ENCODE measurements at places on chromosomes 7 and 10. TPM values are rescaled to one million over a fixed set of nuclear protein-coding genes. Genes with fewer than 3 reads are reported as not detected.

Gene RASSF4
- total RNA-seq, result 43.3 TPM

Gene NAT16
- not detected for total RNA-seq

Gene AMPH
- 9.0 TPM for total RNA-seq

Gene FIGNL1
- 4.7 TPM for total RNA-seq

Gene XRCC2
- total RNA-seq, result 0.20 TPM

Gene ECHDC3
- 223 TPM for total RNA-seq

Gene SSC4D
- total RNA-seq, result 0.35 TPM

Gene RELN
- 8.0 TPM for total RNA-seq

Gene C7orf33
- total RNA-seq, result not detected

Gene STRA8
- not detected for total RNA-seq

DNA sequence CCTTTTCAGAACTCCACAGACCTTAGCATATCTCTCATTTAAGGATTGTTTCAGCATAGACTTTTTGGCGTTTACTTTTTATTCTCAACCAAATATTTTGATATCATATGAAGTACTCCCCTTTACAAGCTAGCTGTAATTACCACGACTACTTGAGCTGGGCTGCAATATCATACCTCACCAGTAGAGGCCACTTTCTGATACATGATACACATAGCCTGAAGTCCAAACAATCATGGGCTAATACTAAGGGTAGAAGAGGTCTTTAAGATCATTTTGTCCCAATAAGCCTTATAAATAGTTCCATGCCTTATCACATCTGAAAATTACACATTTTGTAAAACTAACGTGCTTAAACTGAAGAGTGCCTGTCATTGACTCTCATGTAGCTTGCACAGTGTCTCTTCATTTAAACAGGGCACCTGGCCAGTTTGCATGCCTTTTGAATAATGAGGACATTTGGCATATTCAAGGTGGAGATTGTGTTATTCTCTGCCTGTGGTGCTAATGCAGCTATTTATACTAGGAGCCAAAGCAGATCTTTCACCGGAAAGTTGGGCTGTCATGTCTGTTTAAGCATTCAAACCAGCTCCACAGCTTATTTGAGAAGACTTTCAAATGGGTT is 403.7 kb upstream of the ZMIZ1 start:
- no peaks in the 10 kb centered on the region for H3K27me3 ChIP-seq
- H3K4me3 ChIP-seq, result no peak overlapping the region

DNA sequence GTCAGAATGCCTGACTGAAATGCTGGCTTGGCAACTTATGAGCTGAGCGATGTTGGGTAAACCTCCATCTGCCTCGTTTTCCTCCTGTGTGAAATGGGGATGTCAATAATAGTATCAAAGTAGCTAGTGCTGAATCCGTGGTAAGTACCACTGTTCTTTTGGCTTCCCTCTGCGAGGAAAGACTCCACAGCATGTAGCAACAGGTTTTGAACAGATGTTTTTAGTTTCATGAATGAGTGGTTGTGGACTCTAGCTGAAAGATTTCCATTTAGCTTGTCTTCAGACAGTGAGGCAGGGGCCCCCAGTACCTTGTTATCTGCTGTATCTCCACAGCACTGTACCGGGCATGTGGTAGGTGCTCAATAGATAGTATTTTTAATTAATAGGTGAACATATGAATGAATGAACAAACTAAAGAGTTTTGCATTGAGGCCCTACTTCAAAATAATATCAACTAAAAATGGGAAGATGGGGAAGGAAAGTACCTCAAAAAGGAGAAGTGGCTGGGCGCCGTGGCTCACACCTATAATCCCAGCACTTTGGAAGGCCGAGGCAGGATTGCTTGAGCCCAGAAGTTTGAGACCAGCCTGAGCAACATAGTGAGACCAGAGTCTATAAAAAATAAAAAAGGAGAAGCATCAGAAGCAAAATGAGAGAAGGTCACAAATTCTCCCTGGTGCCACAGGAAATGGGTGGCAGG is 5.6 kb upstream of the DLG5 start:
- H3K27me3 ChIP-seq, result no peaks in the 10 kb centered on the region
- H3K4me3 ChIP-seq, result no peak overlapping the region
- H3K27ac ChIP-seq, result no peak overlapping the region
- H3K36me3 ChIP-seq, result no peaks in the 10 kb centered on the region
- H3K4me1 ChIP-seq, result peaks cover 5% of the 10 kb centered on the region

- no peak for DNase-seq
- H3K27ac ChIP-seq, result no peak overlapping the region
- no peak overlapping the region for H3K4me3 ChIP-seq
- H3K27me3 ChIP-seq, result no peaks in the 10 kb centered on the region
- no peaks in the 10 kb centered on the region for H3K4me1 ChIP-seq
These were observed 39.2 kb upstream of the JCAD start for GRCh38 chr10:30098629-30099028.

DNA sequence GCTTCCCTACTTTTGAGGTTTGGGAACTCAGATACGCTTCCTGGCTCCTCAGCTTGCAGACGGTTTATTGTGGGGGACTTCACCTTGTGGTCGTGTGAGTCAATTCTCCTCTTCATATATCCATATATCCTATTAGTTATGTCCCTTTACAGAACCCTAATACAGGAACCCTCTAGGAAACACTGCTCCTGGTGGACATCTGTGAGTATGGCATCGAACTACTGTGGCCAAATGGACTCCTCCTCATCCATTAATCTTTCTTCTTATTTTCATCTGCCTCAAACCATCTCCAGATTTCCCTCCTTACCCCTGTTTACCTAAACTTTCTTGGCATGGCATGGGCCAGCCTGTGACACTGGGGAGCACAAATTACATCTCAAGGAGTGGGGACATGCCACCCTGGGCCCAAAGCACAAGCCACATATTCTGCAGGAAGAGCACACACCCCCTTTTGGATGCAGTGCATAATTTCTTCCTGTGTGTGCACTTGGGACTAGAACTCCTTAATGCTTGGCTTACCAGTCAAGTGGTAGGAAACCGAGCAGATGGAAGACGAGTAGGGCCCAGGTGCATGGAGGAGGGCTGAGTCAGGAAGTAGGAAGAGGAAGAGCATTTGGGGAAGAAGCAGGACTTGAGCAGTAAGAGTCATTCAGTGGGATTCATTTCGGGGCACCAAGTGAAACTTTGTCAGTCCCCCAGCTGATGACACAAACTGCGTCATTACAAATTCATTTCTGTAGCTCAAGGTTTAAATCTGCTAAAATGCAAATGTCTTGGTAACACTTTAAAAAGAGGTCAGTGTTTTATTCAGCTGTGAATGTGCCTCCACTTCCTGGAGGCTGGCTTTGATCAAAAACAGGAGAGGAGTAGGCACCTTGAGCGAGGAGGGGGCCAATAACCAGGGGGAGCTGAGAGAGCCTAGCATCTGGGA is 80.8 kb upstream of the PLXNA4 start:
- no peaks in the 10 kb centered on the region for H3K36me3 ChIP-seq
- no peaks in the 10 kb centered on the region for H3K27me3 ChIP-seq
- no peak for DNase-seq
- H3K4me3 ChIP-seq, result no peak overlapping the region

DNA sequence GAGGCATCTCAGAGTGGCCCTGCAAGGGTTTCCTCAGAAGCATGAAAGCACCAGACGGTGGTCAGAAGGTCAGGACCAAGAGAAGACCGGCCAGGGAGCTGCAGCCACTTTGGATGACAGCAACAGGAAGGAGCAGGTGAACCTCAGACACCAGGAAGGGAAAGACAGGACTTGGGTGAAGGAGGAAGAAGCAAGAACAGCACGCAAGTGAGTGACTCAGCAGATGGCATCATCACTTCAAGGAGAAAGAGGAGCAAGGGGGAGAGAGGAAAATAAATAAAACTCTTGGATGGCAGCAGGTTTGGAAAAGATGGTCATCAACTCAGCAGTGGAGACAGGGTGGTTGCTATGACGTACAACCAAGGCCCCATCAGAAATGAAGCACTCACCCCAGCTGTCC is 31.6 kb downstream of the NCAPG2 start:
- no peak overlapping the region for H3K27ac ChIP-seq
- H3K4me1 ChIP-seq, result no peaks in the 10 kb centered on the region
- H3K36me3 ChIP-seq, result no peaks in the 10 kb centered on the region
- no peaks in the 10 kb centered on the region for H3K27me3 ChIP-seq
- H3K4me3 ChIP-seq, result no peak overlapping the region

GRCh38 chr10:43440463-43441134 is 3.7 kb downstream of the ZNF487 start:
- H3K36me3 ChIP-seq, result no peaks in the 10 kb centered on the region
- no peak overlapping the region for H3K4me3 ChIP-seq
- H3K27ac ChIP-seq, result no peak overlapping the region

- no peak overlapping the region for H3K27ac ChIP-seq
- no peaks in the 10 kb centered on the region for H3K4me1 ChIP-seq
- H3K27me3 ChIP-seq, result no peaks in the 10 kb centered on the region
- H3K4me3 ChIP-seq, result no peak overlapping the region
- DNase-seq, result peak; percentile 4
These were observed 137.9 kb downstream of the ELFN1 start for GRCh38 chr7:1807821-1808600.

- no peaks in the 10 kb centered on the region for H3K27me3 ChIP-seq
- H3K4me3 ChIP-seq, result peak within 1 kb of the TSS; percentile 59
- H3K27ac ChIP-seq, result peak within 1 kb of the TSS; percentile 87
- no peaks in the 10 kb centered on the region for H3K4me1 ChIP-seq
These were observed at the start of gene TYSND1 for GRCh38 chr10:70146489-70147258. TSS of gene TYSND1 (minus strand) at chr10:70146700. CDS start at chr10:70146586, 114 bp downstream.

- H3K4me3 ChIP-seq, result no peak overlapping the region
- no peak for DNase-seq
- no peaks in the 10 kb centered on the region for H3K27me3 ChIP-seq
- H3K27ac ChIP-seq, result no peak overlapping the region
- H3K4me1 ChIP-seq, result no peaks in the 10 kb centered on the region
These were observed 48.7 kb upstream of the DYNC1I1 start for GRCh38 chr7:95723583-95724180.

DNA sequence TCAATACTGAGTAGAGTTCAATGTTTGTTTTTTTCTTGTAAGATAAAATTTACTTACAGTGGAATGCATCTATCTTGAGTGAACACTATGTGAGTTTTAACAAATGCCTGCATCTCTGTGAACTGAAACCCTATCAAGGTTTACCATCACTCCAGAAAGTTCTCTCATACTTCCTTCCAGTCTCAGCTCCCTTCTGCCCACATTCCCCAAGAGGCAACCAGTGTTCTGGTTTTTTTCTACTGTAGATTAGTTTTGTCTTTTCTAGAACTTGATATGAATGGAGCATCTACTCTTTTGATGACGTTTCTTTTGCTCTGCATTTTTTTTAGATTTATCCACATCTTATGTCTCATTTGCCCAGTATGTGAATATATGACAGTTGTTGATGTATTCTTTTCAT is 17.1 kb downstream of the WIPI2 start:
- no peak for DNase-seq
- no peak overlapping the region for H3K27ac ChIP-seq
- H3K27me3 ChIP-seq, result no peaks in the 10 kb centered on the region
- H3K4me3 ChIP-seq, result no peak overlapping the region

GRCh38 chr10:49418328-49418727 is 22.4 kb upstream of the DRGX start:
- H3K4me3 ChIP-seq, result no peak overlapping the region
- no peak for DNase-seq
- H3K27ac ChIP-seq, result no peak overlapping the region
- H3K4me1 ChIP-seq, result no peaks in the 10 kb centered on the region

DNA sequence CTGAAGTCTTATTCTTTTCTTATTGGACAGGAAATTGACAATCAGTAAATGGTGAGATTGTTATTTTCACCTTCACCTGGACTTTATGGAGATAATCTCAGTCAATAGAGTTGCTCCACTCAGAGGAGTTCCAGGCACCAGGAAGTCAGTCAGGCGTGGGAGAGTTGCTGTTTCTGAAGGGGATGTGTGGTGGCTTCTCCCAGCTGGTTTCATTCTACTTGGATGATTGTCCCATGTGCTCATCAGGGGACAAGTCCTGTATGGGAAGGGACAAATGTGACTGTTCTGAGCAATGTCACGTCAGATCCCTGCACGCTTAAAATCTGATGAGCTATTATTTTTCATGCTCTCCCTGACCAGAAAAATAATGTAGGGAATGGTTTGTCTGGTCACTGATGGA is 222.5 kb upstream of the PITRM1 start:
- no peaks in the 10 kb centered on the region for H3K36me3 ChIP-seq
- H3K27me3 ChIP-seq, result no peaks in the 10 kb centered on the region
- H3K4me3 ChIP-seq, result no peak overlapping the region
- no peak overlapping the region for H3K27ac ChIP-seq

DNA sequence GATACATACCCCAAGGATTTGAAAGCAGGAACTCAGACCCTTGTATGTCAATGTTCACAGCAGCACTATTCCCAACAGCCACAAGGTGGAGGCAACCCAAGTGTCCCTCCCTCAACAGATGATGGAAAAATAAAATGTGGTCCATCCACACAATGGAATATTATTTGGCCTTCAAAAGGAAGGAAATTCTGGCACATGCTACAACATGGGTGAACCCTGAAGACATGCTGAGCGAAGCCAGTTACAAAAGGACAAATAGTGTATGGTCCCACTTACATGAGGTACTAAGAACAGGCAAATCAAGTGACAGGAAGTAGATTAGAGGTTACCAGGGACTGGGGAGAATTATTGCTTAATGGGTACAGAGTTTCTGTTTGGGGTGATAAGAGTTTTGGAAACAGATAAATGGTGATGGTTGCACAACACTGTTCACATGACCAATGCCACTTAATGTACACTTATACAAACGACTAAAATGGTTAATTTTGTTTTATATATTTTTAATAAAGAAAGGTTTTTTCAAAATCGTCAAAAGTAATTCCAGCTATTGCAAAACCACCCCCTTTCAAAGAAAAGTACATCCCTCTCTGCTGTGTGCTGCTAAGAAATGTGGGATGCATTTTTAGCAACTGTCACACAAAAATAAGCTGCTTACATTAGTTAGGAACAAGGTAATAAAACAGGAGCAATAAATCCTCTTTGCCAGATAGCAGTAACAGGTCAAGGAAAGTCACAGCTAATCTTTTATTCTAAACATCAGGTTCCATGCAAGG is 85.7 kb downstream of the GRB10 start:
- no peaks in the 10 kb centered on the region for H3K27me3 ChIP-seq
- no peak overlapping the region for H3K4me3 ChIP-seq
- H3K27ac ChIP-seq, result no peak overlapping the region
- peaks cover 17% of the 10 kb centered on the region for H3K36me3 ChIP-seq
- H3K4me1 ChIP-seq, result peaks cover 14% of the 10 kb centered on the region
- DNase-seq, result no peak
